Myocyte (in vitro differentiated cells): ENCODE measurements at places on chromosomes 12 and 14. TPM values are rescaled to one million over a fixed set of nuclear protein-coding genes. Genes with fewer than 3 reads are reported as not detected.
A peak's percentile ranks its signal among the peaks of the same experiment; 100 is the strongest.

Gene NANOG
- total RNA-seq: 0.03 and 0.16 TPM in 2 replicates

Gene THTPA
- total RNA-seq: 31.6 and 42.1 TPM in 2 replicates

Gene B4GALNT1
- total RNA-seq: 2.5 and 3.4 TPM in 2 replicates

Gene POTEG
- not detected in 2 replicates for total RNA-seq

Gene SAMD4A
- 41.3 and 83.2 TPM in 2 replicates for total RNA-seq

Gene PLEKHG7
- total RNA-seq: 0.75 and 1.5 TPM in 2 replicates

Gene POTEM
- total RNA-seq: not detected in 2 replicates

Gene VASH1
- 4.1 and 4.7 TPM in 2 replicates for total RNA-seq

DNA sequence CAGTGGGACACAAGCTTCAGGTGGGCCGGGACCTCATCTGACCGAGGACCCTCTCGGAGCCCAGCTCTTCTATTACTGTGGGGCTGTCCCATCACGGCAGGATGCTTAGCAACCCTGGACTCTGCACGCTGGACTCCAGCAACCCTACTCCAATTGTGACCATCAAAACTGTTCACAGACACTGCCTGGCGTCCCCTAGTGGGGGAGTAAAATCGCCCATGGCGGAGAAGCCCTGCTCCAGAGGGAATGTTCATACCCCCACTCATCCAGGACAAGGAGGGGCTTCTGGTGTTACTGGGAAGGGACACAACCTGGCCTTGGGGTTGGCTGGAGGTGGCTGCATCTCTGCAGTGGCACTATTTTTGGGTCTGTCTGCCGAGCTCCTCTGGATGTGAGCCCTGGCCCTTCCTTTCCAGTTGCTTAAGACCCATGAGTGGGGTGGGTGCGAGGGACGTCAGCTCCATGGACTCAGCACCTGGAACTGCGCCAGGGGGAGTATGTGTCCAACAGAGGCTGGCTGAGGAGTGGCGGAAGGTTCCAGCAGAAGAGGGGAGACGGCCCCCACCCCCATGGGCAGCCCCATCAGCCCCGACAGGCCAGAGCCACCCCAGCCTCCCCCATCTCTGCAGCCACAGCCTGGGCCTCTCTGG lies 103.8 kb downstream of the RFLNA start:
- no peak for DNase-seq

DNA sequence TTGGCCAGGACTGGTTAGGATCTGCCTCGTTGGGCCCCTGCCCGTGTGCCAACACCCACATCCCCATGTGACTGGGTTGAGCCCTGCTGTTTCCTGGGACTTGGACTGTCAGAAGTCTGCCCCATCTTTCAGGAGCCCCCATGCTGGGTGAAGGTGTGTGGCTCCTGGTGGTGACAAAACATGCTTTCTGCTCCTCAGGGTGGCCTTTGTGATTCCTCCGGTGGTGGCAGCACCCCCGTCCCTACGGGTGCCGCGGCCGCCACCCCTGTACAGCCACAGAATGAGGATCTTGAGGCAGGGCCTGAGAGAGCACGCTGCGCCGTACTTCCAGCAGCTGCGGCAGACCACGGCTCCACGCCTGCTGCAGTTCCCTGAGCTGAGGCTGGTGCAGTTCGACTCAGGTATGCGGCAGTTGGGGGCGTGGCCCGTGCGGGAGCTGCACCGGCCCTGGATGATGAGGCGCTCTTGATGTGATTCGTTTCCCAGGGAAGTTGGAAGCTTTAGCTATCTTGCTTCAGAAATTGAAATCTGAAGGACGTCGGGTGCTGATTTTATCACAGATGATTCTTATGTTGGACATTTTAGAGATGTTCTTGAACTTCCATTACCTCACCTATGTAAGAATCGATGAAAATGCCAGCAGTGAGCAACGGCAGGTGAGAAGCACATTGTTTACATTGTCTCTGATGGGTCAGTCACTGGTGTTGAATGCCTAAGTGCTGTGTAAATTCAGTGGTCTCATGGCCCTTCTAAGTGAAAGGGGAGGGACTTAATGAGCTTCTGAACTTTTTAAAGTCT lies 80.0 kb downstream of the EP400 start:
- DNase-seq: no peak

DNA sequence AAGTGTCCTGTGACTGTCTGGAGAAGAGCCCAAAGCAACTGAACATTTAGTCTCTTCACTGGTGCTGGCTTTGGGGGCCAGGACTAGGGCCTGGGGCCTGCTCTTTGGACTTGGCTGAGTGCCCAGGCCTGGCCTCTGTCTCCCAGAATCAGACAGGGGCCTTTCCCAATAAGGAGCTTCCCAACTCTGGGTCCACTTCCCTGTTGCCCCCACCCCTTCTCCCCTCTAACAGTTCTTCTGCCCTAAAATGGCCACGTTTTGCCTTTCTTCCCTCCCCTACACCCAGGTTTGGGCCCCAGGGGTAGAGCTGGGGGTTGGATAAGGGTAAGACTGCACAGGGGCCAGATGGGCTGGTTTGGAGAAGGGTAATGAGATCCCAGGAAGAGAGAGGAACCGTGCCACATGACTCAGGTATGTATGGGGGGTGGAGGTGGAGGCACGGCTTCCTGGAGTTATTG lies 10.0 kb upstream of the ITGA5 start:
- DNase-seq: no peak

- DNase-seq: peak; percentile 64
Observed at GRCh38 chr12:754851-755562, 2.6 kb downstream of the WNK1 start.

- peak; percentile 9 for DNase-seq
Observed at GRCh38 chr14:59570122-59570521, 6.5 kb downstream of the CCDC175 start.

- DNase-seq: peak; percentile 68
Observed at GRCh38 chr12:55659486-55660385, 23.0 kb downstream of the OR10P1 start.

DNA sequence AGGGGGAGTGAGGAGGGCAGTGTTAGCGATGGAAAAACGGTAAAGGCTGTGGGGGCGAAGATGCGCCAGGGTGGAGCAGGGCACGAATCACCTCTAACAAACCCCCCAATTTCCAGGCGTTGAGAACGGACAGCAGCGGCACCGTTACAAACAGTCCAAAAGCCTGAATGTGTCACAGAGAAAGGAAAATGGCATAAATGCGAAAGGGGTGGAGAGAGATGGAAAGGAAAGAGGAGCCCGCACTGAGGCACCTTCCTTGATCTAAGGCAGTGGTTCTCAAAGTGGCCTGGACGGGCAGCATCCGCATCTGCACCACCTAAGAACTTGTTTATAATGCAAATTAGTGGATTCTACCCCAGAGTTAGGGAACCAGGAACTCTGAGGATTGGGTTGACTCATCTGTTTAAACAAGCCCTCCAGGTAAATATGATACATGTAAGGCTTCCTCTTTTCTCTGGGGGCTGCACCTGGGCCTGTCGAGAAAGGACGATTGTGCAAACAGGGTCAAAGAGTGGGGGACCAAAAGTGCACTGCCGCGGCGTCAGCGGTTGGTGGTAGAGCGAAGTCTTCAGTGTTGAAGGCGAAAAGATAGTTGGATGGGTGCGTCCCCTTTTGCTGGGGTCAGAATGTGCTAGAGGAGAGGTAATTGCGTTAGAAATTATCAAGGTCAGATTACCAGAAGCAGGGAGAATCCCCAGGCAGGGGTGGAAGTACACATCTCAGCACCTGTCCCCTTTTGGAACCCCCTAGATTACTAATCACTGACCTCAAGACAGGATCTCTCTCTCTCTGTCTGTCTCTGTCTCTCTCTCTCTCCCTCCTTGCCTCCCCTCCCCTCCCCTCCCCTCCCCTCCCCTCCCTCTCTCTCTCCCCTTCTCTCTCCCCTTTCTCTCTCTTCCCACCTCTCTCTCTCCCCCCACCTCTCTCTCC lies 1.3 kb upstream of the KCNH5 start:
- DNase-seq: no peak

- DNase-seq: peak; percentile 20
Observed at GRCh38 chr14:76834241-76834661, 8.0 kb downstream of the LRRC74A start.

- DNase-seq: no peak
Observed at GRCh38 chr12:112539221-112539620, 120.5 kb downstream of the PTPN11 start.
